ENCODE measurements at places on chromosomes 1 and 21. TPM values are rescaled to one million over a fixed set of nuclear protein-coding genes. Genes with fewer than 3 reads are reported as not detected.

CYP2J2 gene
- not detected for total RNA-seq

ATP5PO gene
- 150 TPM for total RNA-seq

FGR gene
- total RNA-seq, result 0.05 TPM

IFT25 gene
- 29.9 TPM for total RNA-seq

IQGAP3 gene
- 15.3 TPM for total RNA-seq

CYP4A11 gene
- not detected for total RNA-seq

RUNX3 gene
- 6.8 TPM for total RNA-seq

SELL gene
- total RNA-seq, result 0.15 TPM

NTMT2 gene
- not detected for total RNA-seq

SLC35E2B gene
- total RNA-seq, result 12.1 TPM

RGS5 gene
- 0.51 TPM for total RNA-seq

CLCNKA gene
- total RNA-seq, result not detected

BSND gene
- not detected for total RNA-seq

C1QB gene
- total RNA-seq, result not detected

C4BPA gene
- total RNA-seq, result 0.52 TPM

IL20 gene
- total RNA-seq, result not detected

UBXN10 gene
- not detected for total RNA-seq

FCRL4 gene
- not detected for total RNA-seq

SUSD4 gene
- 1.1 TPM for total RNA-seq

AIM2 gene
- not detected for total RNA-seq

GPR3 gene
- total RNA-seq, result 2.0 TPM

LCE3D gene
- 2.4 TPM for total RNA-seq

CCDC17 gene
- 0.23 TPM for total RNA-seq

FAM43B gene
- total RNA-seq, result 4.4 TPM

DMBX1 gene
- 0.70 TPM for total RNA-seq

ADAMTS1 gene
- total RNA-seq, result 0.22 TPM

FRRS1 gene
- total RNA-seq, result 1.6 TPM

TMEM52 gene
- 0.80 TPM for total RNA-seq

GUCA2B gene
- total RNA-seq, result not detected

ANGPTL1 gene
- not detected for total RNA-seq

ATAD3C gene
- not detected for total RNA-seq

USP21 gene
- 23.4 TPM for total RNA-seq

GPR37L1 gene
- 0.21 TPM for total RNA-seq

CCT3 gene
- 408 TPM for total RNA-seq

CFHR1 gene
- total RNA-seq, result not detected

TNFAIP8L2 gene
- not detected for total RNA-seq

KRTAP19-3 gene
- not detected for total RNA-seq

GRIK1 gene
- not detected for total RNA-seq

TNFRSF4 gene
- not detected for total RNA-seq

LRP8 gene
- total RNA-seq, result 31.8 TPM

AMIGO1 gene
- 1.2 TPM for total RNA-seq

HMGB4 gene
- not detected for total RNA-seq

LCE2B gene
- total RNA-seq, result not detected

CLDN19 gene
- not detected for total RNA-seq

DDR2 gene
- 0.38 TPM for total RNA-seq

MCOLN2 gene
- 1.2 TPM for total RNA-seq

FCRLB gene
- 1.4 TPM for total RNA-seq

RCAN3 gene
- total RNA-seq, result 12.2 TPM
